ENCODE measurements at places on chromosomes 7 and 10.

- no peak for DNase-seq
These were observed 246.1 kb downstream of the DNAJB9 start for GRCh38 chr7:108815815-108816214.

DNA sequence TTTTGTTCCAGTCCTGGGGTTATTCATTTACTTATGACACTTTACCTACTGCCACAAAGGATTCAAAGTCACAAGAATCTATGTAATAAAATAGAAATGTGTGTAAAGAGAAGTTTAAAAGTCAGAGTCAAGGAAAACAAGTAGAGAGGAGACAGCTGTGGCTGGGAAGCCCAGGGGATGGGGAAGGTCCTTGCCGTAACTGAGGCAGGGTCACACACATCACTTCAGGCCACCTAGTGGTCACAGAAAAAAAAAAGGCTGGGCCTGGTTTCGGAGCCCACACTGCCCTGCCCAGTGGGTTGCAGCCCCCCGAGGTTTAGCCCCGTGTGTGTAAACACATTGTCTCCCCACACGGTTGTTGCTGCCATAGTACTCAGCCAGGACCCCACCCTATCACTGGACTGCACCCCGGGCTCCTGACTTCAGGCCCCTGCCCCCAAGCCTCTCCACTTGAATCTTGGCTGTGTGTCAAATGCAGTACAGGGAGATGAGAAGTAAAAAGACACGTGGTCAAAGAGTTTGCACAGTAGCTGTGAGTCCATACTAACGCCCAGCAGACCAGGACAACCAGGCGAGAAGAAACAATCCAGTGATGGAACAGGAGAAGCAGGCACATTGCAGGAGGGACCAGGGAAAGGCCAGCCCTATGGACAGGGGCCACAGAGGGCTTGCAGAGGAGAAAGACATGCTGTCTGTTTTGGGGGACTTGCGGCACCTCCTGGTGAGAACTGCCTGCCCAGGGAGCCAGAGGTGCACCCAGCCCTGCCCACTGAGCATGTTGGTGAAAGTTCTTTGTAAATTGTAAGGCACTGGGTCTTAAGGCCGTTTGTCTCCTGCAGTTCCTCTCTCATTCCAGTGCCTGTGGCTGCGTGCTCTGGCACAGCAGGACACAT lies 91.4 kb upstream of the MACROH2A2 start:
- DNase-seq: no peak

GRCh38 chr7:42469341-42469740 lies 232.3 kb upstream of the GLI3 start:
- DNase-seq: no peak

- DNase-seq: no peak
These were observed 8.7 kb downstream of the PDSS1 start for GRCh38 chr10:26706206-26706605.

DNA sequence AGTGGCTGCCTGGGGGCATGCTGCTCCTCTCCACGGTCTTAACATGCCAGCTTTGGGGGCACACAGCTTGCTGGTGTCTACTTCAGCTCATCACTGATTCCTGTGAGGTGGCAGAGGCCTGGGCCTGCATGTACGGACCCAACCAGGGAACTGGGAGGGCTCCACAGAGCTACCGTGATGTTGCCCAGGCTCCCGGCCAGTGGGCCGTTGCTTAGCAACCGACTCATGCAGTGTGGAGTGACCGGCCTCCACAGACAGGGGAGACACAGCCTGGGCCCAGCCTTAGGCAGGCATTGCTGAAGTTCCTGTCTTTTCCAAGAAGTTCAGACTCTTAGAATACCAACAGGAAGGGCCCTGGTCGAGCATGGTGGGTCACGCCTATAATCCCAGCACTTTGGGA lies 25.8 kb upstream of the SH2B2 start:
- DNase-seq: no peak

- no peak for DNase-seq
These were observed 197.9 kb upstream of the BMPER start for GRCh38 chr7:33707427-33707826.

DNA sequence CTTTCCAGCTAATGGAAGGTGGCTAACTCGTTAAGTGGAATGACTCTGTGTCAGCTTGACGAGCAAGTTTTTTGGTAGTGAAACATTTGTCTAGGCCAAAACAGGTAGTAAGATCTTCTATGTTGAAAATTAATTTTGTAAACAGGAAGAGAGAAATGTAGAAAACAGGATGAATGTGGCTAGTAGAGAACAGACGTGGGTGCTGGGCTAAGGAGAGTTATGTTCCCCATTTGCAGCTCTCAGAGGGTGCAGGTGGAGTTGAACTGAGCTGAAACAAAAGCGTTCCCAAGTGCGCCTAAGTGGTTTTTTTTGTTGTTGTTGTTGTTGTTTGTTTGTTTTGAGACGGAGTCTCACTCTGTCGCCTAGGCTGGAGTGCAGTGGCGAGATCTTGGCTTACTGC lies 59.5 kb upstream of the SRPK2 start:
- no peak for DNase-seq

DNA sequence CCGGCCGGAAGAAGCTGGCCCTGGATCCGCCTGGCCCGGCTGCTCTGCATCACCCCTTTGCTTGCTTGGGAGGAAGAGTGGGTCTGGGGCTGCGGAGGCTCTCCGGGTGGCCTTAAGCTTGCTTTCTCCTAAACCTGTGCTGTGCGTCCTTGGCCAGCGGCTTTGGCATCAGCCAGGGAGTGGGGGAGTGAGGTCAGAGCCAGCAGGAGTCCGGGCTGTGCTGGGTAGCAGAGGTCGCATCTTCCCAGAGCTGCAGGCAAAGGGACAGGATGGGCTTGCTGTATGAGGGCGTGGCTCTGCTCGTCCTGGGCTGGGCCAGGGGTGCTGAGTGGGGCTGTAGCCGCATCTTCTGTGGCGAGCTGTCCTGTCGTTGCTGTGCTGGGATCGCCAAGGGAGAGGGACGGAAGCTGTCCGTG lies 21.1 kb downstream of the BNIP3 start:
- no peak for DNase-seq

GRCh38 chr7:120834726-120835125 lies 23.2 kb downstream of the TSPAN12 start:
- DNase-seq: no peak

DNA sequence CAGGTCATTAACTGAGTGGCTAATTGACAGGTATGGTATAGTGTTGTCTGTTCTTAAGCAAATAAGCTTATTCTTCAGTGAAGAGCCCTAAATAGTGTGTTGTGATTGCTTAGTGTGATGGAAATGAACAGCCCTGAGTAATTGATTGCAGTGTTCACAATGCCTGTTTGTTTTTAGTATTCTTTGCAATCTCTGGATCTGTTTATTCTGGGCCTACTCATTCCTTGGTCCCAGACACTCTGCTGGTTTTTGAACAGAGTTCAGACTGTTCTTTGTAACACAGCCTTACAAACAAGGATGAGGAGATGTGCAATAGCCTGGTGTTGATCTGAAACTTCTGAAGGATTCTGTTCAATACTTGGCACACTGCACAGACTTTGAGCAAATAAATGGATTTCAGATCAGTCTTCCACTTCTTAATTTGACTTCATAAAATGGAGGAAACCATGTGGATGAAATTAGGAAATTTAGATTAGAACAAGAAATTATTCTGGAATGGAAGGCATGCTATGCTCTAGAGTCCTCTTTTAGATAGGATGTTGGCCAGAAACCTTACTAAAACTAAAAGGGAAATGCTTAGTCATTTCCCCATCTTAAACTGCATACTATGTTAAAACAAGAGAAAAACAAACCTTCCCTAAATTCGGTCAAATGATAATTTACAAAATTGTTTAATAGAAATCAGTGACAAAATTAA lies 444.2 kb upstream of the SEMA3D start:
- no peak for DNase-seq

DNA sequence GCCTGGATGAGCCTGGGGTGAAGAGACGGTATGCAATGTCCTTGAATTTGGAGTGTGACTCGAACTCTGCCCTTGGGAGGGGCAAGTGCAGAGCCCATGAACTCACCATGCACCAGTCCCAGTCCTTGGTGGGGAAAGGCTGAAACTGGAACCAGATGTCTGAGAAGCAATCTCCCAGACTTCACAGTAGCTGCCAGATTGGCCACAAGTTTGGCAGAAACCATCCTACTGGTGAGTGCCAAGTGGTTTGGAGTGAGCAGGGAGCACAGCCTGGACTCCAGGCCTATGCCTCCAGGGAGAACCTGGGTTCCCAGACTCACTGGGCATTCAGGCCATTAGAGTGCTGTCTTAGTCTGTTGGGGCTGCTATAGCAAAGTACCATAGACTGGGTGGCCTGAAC lies 99.6 kb upstream of the LYZL1 start:
- DNase-seq: peak; percentile 37

GRCh38 chr10:30557884-30558283 lies 71.7 kb downstream of the LYZL2 start:
- no peak for DNase-seq

DNA sequence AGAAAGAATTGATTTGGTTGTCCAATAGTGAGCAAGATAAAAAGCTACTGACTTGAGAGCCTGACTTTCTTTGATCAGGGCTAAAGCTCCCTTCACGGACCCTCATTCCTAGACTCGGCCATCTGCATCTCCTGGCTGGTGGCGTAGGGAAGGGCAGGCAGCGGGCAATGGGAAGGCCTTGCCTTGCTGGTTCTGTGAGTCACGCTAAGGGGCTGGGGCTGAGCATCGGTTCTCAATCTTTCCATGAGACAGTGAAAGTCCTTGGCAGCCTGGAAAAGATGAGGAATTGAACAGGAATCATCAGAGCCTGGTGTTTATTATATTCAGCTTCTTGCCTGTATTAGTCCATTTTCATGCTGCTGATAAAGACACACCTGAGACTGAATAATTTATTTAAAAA lies 475.3 kb downstream of the PLXNA4 start:
- DNase-seq: no peak

DNA sequence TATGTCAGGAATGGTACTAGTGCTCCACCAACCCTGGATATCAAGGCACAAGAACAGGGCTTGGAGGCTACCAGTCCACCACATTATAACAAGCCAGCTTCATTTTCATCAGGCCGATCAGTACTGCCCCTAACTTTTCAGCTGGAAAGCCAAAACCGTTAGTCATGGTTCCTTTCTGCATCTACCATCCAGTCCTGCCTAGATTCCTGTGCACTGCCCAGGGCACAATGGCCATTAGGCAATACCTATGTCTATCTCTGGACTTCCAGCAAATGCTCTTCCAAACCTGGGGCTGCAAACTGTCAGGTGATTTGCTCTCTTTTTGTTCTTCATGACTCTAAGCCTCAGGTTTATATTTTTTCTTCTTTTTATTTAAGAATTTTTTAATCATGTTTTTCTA lies 937.7 kb downstream of the SORCS1 start:
- no peak for DNase-seq

DNA sequence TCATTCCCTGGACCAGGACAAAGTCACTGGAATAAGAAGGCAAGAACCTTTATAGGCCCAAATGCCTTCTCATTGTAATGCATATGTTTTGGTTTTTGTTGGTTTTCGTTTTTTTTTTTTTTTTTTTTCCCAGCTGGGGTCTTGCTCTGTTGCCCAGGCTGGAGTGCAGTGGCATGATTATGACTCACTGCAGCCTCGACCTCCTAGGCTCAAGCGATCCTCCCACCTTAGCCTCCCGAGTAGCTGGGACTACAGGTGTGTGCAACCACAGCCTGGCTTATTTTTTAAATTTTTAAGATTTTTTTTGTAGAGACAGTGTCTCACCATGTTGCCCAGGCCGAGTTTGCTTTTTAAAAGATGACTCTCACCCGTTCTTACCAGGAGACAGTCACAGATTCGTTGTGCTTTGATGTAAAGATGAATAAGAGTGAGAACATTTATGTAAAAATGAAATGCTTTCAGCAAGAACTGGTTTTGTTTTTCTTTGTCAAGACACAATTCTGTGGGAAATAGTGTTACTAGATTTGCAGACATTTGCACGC lies 7.6 kb downstream of the IQCE start:
- DNase-seq: no peak

- no peak for DNase-seq
These were observed 864.2 kb downstream of the REEP3 start for GRCh38 chr10:64385355-64385754.

DNA sequence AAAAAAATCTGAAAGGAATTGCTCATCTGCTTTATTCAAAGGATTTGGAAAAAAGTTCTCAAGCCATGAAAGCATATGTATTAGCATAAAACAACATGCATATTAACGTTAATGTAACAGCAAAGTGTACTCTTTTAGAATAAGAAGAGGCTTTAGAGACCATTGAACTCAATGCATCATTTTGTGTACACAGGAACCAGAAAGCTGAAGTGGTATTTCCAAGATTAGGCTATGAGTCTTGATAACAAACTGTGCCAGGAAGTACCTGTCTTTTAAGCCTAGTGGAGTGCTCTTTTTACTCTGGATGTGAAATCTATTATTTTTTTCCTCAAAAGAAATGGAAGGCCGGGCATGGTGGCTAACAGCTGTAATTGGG lies 164.2 kb downstream of the THSD7A start:
- no peak for DNase-seq

DNA sequence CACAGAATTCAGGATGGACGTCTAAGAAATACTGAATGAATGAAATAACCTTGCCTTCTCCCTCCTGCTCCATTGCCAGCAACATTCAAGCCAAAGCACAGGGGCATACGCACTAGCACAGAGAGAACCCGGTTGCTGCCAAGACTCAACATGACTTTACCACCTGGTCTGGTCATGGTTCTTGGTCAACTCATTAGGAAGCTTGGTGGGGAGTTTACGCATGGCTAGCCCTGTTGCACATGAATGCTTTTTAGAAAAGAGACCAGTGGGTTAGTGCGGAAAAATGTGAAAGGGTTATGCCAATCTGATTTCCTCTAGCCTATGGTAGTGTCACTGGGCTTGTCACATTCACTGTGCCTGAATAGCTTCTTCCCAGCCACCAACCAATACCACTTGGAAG lies 187.6 kb upstream of the NEBL start:
- no peak for DNase-seq

- no peak for DNase-seq
These were observed 324.1 kb upstream of the LRRN3 start for GRCh38 chr7:110766864-110767263.

DNA sequence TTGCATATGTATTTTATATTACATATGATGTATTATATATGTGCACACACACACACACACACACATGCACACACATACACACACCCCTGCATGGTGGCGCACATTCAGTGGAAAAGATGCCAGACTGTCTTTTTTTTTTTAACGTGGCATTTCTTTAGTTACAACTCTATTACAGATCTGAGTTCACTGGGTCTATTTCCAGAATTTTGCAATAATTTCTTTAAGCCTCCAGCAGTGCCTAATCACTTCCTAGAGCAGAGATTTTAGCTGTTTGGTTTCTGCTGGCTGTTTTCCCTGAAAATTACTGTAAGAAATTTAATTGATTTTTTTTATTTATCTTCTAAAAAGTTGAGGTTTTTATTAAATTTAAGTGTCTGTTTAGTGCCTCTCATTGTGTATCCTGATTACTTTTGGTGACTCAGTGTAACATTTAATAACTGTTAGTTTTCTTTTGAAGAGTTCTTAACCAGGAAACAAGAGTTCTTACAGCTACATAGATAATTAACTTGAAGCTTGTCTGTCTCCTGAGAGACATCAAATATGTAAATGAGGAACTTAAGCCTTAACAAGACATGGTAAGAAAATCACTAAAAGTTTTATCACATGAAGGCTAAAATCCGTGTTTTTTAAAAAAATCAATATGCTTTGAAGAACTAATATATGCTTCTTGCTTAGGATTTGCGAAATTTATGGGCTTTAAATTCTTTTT lies 232.0 kb downstream of the MDFIC start:
- no peak for DNase-seq

- no peak for DNase-seq
These were observed 24.2 kb upstream of the PRR15 start for GRCh38 chr7:29539471-29539870.

GRCh38 chr10:103193820-103194529 lies 903 bp upstream of the NT5C2 start:
- peak; percentile 17 for DNase-seq
